ENCODE measurements at places on chromosomes 1 and 21.

DNA sequence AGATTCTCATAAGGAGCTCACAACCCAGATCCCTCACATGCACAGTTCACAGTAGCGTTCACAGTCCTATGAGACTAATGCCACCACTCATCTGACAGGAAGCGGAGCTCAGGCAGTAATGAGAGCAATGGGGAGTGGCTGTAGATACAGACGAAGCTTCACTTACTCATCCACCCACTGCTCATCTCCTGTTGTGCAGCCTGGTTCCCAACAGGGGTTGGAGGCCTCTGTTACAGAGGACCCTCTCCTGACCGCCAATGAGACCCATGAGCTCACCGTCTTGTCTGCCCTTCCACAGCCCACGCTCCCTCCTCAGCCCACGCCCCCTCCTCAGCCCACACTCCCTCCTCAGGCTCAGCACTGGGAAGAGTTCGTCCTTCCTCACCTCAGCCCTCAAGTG lies 39.6 kb downstream of the RSPH1 start:
- DNase-seq, result peak; percentile 78

DNA sequence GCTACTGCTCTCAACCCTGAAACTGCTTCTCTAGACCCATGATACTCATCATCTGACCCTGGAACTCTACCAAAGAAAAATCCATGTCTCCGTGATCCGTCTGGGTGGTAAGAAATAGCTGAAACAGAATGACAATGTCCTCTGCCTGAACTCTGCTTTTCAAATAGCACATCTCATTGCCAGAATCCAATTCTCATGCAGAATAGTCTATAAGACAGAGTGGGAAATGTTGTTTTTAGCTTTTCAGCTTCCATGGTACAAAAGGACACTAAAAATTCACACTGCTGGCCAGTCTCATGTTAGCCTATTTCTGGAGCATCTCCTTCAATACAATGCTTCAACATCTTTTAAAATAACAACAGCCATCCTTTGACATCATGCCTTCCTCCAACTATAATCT lies 1355.8 kb upstream of the PRMT6 start:
- DNase-seq, result no peak

DNA sequence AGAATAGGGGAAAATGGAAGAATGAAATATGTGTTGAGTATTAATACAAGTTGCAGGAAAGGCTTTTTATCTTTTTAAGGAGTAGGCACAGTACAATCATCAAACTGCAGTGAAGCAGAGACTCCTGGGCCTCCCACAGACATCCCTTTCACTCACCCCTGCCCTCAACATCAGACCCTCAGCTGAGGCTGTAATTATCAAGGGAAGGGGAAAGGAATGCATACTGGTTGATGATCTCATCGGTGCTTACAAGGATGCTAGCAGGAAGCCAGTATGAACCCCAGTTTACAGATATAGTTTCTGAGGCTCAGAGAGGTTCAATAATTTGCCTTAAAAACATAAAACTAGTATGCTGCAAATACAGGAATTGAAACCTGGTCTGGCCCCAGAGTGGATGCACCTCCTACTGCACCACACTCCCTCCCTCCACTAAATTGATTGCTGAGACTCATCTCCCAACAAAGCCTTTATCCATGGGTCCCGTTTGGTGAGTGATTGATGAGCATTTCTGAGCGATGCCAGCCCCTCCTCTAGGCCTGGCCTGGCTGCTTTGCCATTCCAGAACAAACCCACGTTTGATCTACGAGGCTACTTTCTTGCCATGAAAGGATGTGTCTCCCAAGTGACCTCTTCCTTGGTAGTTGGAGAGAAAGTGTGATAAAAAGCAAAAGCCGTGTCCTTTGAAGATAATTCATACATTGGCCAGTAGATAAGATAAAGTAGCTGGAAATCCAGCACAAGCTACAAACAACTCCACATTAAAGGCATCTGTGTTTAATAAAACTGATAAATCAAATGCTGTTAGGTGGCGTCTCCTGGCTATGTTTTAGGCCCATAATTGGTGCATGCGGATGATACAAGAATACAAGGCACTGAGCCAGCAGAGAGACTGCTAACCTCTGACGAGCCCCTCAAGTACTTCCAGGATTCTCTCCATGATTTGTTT lies 233.9 kb upstream of the CAMK1G start:
- DNase-seq, result no peak

DNA sequence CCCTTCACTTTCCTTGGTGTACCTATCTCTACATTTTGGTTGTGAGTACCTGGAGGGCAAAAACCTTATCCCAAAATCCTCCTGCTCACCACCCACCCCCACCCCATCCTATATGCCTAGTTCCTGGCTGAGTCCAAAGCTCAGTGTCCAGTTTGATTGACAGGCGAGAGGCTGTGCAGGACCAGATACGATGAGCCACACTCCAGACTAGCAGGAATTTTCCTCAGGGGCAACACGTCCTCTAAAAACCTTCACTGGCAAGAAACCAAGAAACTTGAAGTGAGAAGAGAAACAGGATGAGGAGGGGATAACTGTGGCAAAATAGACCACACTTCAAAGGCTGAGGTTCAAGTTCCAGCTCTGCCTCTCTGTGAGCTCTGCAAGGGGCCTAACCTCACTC lies 1.1 kb upstream of the SLAMF8 start:
- DNase-seq, result no peak

DNA sequence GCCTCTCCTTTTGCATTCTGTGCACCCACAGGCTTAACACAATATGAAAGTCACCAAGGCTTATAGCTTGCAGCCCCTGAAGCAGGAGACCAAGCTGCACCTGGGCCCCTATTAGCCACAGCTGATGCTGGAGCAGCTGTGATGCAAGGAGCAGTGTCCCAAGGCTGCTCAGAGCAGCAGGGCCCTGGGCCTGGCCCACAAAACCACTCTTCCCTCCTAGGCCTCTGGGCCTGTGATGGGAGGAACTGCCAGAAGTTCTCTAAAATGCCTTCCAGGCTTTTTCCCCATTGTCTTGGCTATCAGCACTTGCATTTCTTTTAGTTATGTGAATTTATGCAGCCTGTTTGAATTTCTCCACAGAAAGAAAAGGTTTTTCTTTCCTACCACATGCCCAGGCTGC lies 89.5 kb upstream of the KCTD3 start:
- no peak for DNase-seq

DNA sequence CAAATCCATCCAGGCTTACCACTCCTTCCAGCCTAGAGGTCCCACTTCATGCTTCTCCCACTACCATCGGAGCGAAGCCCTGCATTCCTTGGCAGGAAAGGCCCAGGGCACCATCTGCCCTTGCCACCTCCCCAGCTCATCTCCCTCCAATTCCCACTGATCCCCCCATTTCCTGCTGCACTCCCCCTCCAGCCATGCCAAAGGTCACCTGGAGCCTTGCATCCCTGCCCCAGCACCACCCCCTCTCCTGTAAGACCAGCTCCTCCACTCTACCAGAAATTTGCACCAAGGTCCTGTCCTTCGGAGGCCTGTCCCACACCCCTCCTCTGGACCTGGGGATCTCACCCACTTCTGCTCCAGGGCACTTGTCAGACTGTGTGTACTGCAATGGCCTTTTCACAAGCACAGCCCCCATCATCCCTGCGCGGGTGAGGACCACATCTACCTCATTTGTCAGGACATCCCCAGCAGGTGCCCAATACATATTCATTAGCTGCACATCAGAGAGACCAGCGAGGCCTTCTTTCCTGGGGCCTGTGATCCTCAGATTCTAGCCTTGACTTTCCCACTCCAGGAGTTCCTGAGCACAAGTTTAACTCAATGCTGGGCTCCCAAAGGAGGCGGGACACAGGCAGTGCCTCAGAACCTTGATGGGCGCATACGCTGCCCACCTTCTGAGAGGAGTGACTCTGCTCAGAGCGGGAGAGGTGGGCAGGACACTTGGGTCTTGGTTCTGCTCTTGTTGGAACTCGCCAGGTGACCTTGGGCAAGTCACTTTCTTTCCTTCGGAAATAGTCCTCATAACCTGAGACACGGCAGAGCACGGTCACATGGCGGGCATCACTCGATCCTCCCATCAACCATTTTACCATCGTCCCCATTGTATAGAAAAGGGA lies 49.9 kb upstream of the EDN2 start:
- DNase-seq, result peak; percentile 57
